ENCODE measurements at places on chromosomes 3 and 15. TPM values are rescaled to one million over a fixed set of nuclear protein-coding genes. Genes with fewer than 3 reads are reported as not detected.

PHLDB2 gene
- 26.7 TPM for polyA plus RNA-seq

EPHA6 gene
- polyA plus RNA-seq = 2.0 TPM

CCR8 gene
- not detected for polyA plus RNA-seq

SUSD5 gene
- polyA plus RNA-seq = 4.2 TPM

FSD2 gene
- 0.01 TPM for polyA plus RNA-seq

DNAJC19 gene
- 62.5 TPM for polyA plus RNA-seq

EPB42 gene
- not detected for polyA plus RNA-seq

GCNT3 gene
- polyA plus RNA-seq = 0.50 TPM

IGF1R gene
- 15.4 TPM for polyA plus RNA-seq

PPP2R3A gene
- 4.6 TPM for polyA plus RNA-seq

A4GNT gene
- not detected for polyA plus RNA-seq

TNFSF10 gene
- 32.0 TPM for polyA plus RNA-seq

TWF2 gene
- polyA plus RNA-seq = 14.3 TPM

FOXL2 gene
- polyA plus RNA-seq = 61.2 TPM

TGM4 gene
- not detected for polyA plus RNA-seq

TNNC1 gene
- polyA plus RNA-seq = 1.6 TPM

GOLGA6L7 gene
- not detected for polyA plus RNA-seq

PSMA4 gene
- polyA plus RNA-seq = 125 TPM

COX17 gene
- polyA plus RNA-seq = 26.9 TPM

FBXO40 gene
- 0.63 TPM for polyA plus RNA-seq

CTXND1 gene
- 0.17 TPM for polyA plus RNA-seq

AADACL2 gene
- 0.30 TPM for polyA plus RNA-seq

JMJD7 gene
- 3.0 TPM for polyA plus RNA-seq

PLA2G4B gene
- 8.6 TPM for polyA plus RNA-seq

ZPLD1 gene
- 0.20 TPM for polyA plus RNA-seq

ATP10A gene
- 3.2 TPM for polyA plus RNA-seq

CCR9 gene
- not detected for polyA plus RNA-seq

TRAT1 gene
- polyA plus RNA-seq = not detected

ERICH6 gene
- polyA plus RNA-seq = not detected

ECE2 gene
- polyA plus RNA-seq = not detected

MAPK6 gene
- polyA plus RNA-seq = 11.6 TPM

IL17RD gene
- polyA plus RNA-seq = 21.0 TPM

GOLGA8J gene
- not detected for polyA plus RNA-seq

RARRES1 gene
- 30.1 TPM for polyA plus RNA-seq

AMOTL2 gene
- 28.7 TPM for polyA plus RNA-seq

Data from ovary (tissue), 10 donors.